NCI-H1694 (cell line): ENCODE measurements at places on chromosomes 12 and 14.

DNA sequence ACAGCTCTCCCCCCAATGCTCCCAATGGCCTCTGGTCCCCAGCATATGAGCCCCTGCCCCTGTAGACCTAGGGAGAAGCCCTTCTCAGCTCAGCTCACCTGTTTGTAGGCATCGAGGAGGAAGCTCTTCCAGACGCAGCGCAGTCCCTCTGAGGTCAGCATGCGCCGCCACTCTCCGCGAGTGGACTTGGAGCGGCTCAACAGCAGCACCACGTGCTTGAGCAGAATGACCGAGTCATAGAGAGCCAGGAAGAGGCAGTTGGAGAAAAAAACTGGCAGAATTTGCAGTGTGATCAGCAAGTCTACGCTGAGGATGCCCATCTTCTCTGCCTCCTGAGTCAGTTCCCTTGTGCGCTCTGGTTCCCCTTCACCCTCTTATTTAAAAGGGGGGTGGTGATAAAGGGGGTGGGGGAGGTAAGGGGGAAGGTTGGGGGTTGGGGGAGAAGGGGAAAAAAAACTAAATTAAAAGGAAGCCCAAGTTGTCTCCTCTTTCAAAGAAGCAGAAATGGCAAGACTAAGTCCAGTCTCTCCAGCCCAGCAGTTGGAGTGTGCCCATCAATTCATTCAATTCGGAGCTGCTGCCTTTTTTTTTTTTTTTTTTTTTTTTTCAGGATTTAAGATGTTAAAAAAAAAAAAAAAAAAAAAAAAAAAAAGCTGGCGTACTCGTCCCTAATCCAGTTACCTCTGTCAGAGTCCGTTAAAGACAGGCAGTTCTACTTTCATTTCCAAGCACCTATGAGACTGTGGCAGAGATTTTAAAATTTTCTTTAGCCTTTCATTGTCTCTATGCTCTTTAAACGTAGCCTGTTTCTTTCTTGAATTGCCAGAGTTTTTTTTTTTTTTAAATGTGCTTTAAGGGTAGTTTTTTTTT is at the start of gene DIO2:
Gene DIO2, minus strand, starts transcription at position 352 of the 870 bp plus-strand sequence. Its CDS starts 32 bp downstream, at position 320.
- no peak for DNase-seq

DNA sequence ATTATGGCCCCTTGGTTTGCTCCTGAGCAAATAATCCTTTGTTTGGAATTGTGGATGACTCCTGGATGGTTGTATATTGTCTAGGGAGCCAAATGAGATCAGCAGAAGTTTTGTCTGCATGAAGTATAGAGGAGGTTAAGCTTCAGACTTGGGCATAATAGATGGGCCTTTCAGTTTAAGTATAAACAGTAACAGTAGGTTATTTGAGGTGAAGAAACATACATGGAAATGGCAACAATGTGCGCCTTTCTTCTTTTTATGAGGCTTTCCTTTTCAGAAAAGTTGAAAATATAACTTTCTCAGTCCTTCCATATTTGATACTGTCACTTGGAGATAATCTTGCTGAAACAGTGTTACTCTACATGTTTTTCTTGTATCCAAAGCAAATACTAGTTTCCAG is 63.7 kb upstream of the PPP1R12A start:
- DNase-seq, result no peak

GRCh38 chr14:26216786-26217185 is 381.0 kb downstream of the NOVA1 start:
- DNase-seq, result no peak

DNA sequence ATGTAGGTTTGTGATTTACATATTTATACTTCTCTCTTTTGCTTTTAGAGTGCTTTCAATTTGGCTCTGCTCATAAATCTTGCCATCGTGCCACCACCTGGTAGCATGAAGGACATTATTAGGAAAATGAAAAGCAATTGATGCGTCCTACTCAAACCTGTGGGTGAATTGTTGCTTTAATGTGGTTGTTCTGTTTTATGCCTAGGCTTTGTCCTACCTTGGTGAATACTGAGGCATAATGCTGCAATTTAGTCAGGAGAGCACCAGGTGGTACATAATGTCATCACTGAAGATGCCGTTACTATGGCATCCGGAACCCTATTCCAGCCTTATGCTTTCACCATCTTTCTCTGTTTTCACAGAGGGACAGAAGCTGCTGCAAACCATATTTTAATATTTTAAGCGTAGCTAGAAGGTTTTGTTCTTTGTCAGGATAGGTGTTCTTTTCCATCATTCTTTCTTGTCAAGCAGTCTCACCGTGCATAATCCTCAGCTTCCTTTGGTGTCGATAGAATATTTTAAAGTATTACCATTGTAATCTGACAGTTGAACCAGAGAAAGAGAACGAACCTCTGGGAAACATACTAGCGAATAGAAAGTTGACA is 68.5 kb upstream of the PKP2 start:
- no peak for DNase-seq

GRCh38 chr14:95006479-95006878 is 150.8 kb downstream of the DICER1 start:
- no peak for DNase-seq

- no peak for DNase-seq
These were observed 2.6 kb downstream of the CCDC85C start for GRCh38 chr14:99601361-99601831.

- no peak for DNase-seq
These were observed 140.5 kb downstream of the FOXN3 start for GRCh38 chr14:89276424-89276975.

- DNase-seq, result peak; percentile 14
These were observed 7.7 kb upstream of the IFNG-AS1 start for GRCh38 chr12:67981287-67982162.

GRCh38 chr12:84661786-84662185 is 250.8 kb downstream of the SLC6A15 start:
- no peak for DNase-seq

DNA sequence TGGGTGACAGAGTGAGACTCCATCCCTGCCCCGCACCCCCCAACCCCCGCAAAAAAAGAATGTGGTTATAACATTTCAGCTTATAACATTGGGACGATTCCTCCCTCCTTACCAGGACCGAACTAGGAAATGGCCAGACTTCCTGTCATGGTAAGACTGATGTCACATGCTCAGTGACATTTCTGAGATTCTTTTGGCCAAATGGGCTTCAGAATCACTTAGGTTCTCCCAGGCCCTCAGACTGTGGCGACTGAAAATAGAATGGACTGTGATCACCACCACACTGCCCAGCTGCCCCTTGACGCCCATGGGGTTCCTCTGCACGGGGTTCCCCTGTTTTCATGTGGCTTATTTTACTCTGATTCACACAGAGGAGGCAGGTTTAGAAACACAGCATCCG is 115.0 kb upstream of the EVL start:
- no peak for DNase-seq

GRCh38 chr12:163406-163986 is 50.5 kb downstream of the SLC6A12 start:
- DNase-seq, result no peak

DNA sequence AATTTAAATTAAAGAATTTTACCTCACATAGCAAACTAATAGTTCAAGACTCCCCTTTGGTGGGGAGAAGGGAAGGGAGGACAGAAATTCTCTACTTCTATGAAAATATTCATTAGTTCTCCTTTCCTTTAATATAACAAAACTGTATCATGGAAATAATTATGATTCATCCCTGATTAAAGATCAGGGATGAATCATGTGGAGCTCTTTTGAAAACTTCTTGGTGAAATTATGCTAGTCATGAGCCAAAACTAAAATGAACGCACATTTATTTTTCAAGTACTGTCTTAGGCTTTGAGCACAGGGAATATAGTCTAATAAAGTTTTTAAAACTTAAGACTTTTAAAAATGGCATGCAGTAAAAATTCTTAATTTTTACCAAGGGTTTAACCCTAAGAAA is 17.1 kb downstream of the TMBIM4 start:
- no peak for DNase-seq

DNA sequence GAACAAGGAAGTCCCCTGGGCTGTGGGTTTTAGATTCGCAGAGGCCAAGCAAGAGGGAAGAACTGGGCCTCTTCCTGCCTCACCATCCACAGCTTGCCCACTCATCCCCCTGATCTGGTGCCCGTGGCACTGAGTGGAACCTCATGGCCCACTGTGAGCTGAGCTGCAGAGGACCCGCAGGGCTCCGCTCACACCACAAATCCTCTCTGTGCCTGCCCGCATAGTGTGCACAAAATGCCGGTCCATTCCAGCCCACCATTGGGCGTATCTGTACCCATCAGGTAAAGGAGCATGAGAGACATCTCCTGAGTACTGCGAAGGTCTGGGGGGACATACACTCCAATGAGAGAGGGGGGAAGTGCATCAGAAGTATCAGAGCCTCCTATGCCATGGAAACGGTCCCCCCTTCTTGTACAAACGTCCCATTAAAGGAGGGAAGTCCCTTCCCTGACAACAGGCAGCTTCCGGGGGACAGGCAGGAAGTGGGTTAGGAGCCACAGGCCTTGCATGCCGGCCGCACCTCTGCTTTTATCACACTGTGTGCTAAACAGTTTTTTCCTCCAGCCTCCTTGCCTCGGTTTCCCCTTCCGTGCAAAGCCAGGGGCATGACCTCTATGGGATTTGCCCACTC is 309.4 kb upstream of the DIO3 start:
- DNase-seq, result no peak

DNA sequence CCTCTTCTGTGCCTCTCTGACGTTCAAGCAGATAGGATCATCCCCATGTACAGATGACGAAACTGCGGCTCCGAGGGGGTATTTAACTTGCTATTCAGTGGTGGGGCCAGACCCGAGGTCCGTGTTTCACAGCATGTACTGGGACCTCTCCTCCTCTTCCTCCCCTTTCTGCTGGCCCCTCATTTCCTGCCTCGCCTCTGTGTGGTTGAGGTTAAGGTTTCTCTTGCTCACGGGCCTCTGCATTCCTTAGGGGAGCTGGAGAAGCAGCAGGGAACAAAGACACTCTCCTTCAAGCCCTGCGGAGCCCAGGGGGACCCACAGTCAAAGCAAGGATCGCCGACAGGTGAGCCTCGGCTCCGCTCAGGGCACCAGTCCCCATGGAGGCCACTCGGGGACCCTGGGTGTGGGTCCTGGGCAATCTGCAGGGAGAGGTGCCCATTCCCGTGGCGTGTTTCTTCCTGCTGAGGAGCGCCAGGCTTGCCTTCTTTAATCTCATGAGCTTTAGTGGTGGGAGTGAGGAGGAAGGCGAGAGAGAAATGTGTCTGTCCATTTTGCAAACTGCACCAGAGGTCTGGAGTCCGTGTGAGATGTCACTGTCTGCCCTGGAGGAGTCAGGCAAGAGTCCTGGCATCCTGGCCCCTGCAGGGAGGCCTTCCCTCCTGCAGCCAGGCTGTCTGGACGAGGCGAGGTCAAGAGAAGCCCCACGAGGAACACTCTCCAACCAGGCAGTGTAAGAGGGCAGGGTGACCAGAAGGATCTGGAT is 45.0 kb downstream of the SLC6A12 start:
- DNase-seq, result no peak

- no peak for DNase-seq
These were observed 14.5 kb downstream of the BAG5 start for GRCh38 chr14:103547941-103548462.

DNA sequence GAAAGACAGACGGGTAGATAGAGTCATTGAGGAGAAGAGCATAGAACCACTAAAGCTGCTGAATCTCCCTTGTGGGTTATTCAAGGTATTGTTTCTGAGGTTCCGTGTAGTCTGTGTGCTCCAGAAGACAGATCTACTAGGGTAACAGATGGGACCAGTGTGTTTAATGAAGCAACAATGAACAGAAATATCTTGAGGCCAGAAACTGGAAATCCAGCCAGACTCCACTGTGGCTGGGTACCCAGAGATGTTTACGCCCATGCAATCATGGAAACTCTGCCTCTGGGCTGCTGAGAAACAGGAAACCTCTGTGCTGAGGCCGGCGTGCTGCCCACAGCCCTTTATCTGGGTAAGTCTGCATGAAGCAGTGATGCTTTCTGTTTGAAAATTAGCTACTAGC is 8.3 kb downstream of the PROX2 start:
- peak; percentile 86 for DNase-seq

GRCh38 chr12:86226481-86226880 is 29.7 kb downstream of the MGAT4C start:
- DNase-seq, result no peak

DNA sequence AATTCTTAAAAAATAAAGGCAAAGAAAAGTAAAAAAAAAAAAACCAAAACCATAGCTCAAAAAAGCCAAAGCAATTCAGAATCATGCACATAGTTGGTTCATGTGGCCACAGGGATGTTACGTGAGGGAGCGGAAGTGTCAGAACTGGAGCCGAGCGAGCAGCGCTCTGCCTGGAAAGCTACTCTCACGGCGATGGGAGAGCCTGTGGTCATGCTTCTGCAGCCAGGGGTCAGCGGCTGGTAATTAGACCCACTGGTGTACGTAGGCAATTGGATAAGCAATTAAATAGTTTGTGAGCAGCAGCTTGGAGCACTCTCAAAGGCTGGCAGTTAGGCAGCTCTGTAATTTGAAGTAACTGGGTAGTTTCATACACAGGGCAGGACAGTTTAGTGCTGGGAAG is 58.1 kb downstream of the TRHDE start:
- no peak for DNase-seq

DNA sequence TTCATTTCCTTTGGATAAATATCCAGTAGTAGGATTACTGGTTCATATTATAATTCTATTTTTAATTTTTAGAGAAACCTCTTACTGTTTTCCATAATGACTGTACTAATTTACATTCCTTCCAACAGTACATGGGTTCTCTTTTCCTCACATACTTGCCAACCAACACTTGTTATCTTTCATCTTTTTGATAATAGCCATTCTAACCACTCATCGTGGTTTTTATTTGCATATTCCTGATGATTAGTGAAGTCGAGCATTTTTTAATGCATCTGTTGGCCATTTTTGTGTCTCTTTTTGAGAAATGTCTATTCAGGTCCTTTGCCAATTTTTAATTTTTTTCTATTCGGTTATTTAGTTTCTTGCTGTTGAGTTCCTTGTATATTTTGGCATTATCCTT is 457.7 kb upstream of the PDE3A start:
- DNase-seq, result no peak

DNA sequence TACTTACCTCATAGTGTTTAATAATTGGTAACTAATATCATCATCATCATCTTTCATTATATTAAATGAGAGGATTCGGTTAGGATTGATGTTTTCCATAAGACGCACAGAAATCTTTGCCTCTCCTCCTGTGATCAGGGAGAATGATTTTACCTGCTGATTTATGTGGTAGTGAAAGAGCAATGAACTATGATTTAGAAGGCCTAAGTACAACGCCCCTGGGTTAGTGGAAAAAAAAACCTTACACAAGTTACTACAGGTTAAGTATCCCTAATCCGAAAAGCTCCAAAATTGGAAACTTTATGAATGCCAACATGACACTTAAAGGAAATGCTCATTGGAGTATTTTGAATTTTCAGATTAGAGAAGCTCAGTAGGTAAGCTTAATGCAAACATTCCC is 55.8 kb downstream of the ARID2 start:
- DNase-seq, result no peak

- no peak for DNase-seq
These were observed 1513.6 kb upstream of the SEL1L start for GRCh38 chr14:83047059-83047830.

GRCh38 chr12:25480145-25480544 is 72.9 kb downstream of the LMNTD1 start:
- DNase-seq, result no peak

GRCh38 chr12:93197067-93197593 is 180.6 kb upstream of the NUDT4 start:
- DNase-seq, result no peak

- peak; percentile 94 for DNase-seq
These were observed 70.2 kb upstream of the ZFP36L1 start for GRCh38 chr14:68862954-68863594.
